Effector memory CD4-positive, alpha-beta T cell (primary cell): ENCODE measurements at places on chromosomes 4 and X.

- DNase-seq: no peak
These were observed 32.5 kb downstream of the SLC10A6 start for GRCh38 chr4:86816501-86817273.

- DNase-seq: no peak
These were observed 24.5 kb downstream of the IL15 start for GRCh38 chr4:141660880-141661279.

- DNase-seq: no peak
These were observed 466.1 kb downstream of the C4orf33 start for GRCh38 chr4:129561886-129562671.

DNA sequence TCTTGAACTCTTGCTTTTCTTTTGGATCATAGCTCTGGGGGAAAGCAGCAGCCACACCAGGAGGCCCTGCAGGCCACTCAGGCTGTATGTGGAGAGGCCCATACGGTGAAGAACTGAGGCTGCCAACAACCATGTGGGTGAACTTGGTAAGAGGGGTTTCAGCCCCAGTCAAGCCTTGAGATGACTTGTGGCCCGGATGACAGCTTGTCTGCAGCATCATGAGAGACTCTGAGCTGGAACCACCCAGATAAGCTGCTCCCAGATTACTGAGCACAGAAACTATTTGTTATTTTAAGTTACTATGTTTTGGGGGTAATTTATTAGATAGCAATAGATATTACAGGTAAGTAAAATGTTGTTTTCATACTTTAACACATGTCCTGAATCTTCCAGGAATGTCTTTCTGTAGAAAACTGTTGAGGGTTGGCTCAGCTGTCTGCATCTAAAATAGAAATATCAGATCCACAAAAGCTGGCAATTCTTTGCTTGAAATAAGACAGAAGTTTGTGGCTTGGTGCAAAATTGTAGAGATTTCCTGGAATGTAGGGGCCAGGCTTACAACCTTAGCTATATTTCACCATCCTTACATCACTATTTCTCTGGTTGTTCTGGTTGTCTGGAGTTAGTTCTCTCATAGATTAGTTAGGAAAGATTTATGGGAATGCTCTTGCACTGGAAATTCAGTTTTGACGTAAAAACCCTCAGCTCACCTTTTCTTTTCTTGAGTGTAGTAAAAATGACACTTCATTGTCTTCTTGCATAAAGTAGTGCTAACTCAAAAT, 272.1 kb downstream of the RAPGEF2 start:
- DNase-seq: no peak

GRCh38 chr4:23484689-23485088, 405.2 kb downstream of the PPARGC1A start:
- DNase-seq: no peak

GRCh38 chr4:87974856-87975462, 555 bp upstream of the SPP1 start:
- DNase-seq: no peak

- DNase-seq: no peak
These were observed 17.4 kb downstream of the DGKQ start for GRCh38 chr4:955931-956381.

DNA sequence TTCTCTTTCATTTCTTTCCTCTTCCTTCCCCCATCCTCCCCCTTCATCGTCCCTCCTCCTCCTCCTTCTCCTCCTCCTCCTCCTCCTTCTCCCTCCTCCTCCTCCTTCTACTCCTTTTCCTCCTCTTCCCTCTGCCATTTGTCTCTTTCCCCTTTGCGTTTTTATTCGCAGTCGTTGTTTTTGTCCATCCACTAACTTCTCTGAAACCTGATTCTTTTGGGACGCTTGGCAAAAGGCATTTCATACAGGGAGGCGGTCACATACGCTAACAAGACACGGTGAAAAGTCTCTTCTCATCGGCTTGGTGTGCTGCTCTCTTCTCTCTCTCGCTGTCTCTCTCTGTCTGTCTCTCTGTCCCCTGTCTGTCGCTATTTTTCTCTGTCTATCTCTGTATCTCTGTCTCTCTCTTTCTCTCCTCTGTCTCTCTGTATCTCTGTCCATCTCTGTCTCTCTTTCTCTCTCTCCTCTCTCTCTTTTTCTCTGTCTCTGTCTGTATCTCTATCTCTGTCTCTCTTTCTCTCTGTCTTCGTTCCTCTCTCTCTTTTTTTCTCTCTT, 5.4 kb upstream of the SHOX start:
- DNase-seq: no peak

GRCh38 chrX:13263560-13264251, 56.1 kb downstream of the ATXN3L start:
- no peak for DNase-seq

GRCh38 chrX:138930583-138930945, 219.0 kb upstream of the FGF13 start:
- no peak for DNase-seq
